ENCODE measurements at places on chromosomes 5 and 9. TPM values are rescaled to one million over a fixed set of nuclear protein-coding genes. Genes with fewer than 3 reads are reported as not detected.

Gene PCDHA13
- total RNA-seq: 0.27 TPM

Gene GKAP1
- 12.5 TPM for total RNA-seq

Gene ZNF782
- 3.4 TPM for total RNA-seq

Gene PCSK5
- 9.3 TPM for total RNA-seq

Gene C5orf58
- not detected for total RNA-seq

Gene AUH
- total RNA-seq: 22.7 TPM

Gene ZNF608
- 21.8 TPM for total RNA-seq

Gene PHF24
- total RNA-seq: 0.47 TPM

Gene NR2F1-AS1
- total RNA-seq: 11.9 TPM
